ENCODE measurements at places on chromosomes 11 and 22.

GRCh38 chr11:72244060-72244360 lies at the start of gene PHOX2A:
PHOX2A (minus strand) TSS chr11:72244176; CDS start chr11:72244004, 172 bp downstream.
- DNase-seq: no peak

DNA sequence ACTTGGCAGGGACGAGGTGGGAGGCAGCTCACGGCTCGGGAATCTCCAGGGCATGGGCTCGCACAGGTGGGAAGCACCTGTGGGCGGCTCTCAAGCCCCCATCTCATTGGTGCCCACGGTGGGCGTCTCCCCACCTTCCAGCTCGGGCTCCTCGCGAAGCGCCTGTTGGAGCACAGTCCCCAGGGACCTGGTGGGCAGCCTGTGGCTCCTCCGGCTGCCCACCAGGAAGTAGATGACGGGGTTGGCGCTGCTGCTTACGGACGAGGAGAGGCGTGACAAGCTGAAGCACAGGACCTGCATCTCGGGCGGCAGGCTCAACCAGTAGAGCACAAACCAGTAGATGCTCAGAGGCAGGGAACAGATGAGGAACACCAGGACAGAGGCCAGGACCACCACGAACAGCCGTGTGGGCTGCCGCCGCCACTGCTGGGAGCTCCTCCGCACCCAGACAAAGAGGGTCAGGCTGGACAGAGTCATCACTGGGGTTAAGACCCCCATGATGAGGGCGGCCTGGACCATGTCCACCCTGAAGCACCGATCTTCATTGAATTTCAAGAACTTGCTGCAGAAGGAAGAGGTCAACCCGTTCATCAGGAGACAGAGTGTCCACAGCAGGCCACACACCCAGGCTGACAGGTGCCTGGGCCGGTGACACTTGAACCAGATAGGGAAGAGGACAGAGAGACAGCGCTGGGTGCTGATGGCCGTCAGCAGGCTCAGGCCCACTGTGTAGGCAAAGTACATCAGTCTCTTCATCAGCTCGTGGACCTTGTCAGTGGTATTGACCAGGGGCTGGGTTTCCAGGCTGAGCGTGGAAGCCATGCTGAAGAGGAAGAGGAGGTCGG lies 633 bp downstream of the MRGPRD start:
- no peak for DNase-seq

DNA sequence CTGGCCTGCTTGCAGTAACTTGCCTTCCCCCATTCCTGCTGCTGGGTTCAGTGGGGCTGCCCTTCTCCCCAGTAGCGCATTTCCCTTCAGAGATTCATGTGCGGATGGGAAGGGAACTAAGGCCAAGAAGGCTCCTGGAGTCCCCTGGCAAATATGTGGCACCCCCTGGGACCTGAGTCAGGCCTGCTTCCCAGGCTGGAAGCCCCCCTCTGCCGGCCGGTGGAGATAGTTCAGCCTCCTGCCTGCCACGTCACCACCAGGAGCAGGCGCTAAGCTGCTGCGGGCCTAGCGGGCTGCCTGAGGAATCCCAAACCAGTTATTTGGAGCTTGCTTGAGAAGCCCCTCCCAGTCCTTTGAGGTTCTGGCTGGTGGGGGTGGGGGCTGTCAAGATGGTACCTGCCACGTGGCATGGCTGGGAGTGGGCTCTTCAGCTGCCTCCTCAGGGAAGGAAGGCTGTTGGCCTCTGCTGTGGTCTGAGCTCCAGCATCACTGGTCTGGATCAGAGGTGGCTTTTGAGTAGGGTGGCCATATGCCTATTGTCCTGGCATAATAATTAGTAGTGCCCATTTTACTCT lies 2.0 kb downstream of the SERPINH1 start:
- no peak for DNase-seq

DNA sequence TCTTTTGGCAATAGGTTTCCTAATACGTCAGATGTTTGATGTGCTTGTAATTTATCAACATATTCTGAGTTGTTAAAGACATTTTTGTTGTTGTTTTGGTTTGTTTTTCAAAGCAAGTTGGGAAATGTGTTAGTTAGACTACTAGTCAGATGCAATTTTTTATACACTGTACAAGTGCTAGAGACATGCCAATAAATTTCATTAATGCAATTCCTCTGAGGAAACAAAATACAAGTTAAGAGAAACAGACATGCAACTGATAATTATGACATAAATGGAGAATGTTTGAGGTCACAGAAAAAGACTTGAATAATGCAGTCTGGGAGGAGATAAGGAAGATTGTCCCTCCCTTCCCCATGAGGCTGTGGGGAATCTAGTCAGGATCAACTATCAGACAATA lies 5.9 kb downstream of the OR51T1 start:
- DNase-seq: no peak

DNA sequence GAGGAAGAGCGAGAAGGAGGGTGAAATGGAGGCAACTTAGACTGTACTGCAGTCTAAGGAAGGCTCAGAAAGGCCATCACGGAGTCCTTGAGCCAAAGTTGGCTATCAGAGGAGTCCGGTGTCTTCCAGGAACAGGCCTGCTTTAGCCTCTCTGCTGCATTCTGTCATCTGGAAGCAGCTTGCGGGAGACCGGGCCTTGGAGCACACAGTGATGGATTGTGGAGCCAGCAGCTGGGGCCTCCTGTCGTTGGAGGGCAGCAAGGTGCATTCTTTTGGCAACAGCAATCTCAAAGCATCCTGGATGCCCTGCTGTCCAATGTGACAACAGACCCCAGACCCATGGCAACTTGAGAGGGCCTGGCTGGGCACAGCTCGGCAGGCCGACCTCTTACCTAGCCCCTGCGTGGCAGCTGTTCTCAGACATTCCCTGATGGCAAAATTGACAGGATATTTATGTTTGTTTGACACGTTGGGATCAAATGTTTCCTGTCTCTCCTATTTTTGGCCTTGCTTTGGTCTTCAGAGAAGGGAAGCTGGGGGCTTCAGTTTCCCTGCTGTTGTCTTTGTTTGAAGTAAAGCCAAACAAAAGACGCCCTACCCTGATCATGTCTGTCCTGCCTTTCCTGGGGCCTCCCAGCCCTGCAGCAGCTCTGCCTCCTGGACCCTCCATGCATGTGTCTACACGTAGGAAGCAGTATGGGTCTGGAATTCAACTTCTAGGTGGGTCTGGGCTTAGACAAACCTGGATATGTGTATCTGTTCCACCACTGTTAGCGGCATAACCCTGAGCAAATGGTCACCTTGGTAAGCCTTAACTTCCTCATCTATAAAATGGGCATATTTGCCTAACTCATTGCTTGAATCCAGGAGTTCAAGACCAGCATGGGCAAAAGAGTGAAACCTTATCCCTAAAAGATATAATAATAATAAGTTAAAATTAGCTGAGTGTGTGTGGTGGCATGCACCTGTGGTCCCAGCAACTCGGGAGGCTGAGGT lies 43.9 kb upstream of the LMO2 start:
- DNase-seq: no peak

DNA sequence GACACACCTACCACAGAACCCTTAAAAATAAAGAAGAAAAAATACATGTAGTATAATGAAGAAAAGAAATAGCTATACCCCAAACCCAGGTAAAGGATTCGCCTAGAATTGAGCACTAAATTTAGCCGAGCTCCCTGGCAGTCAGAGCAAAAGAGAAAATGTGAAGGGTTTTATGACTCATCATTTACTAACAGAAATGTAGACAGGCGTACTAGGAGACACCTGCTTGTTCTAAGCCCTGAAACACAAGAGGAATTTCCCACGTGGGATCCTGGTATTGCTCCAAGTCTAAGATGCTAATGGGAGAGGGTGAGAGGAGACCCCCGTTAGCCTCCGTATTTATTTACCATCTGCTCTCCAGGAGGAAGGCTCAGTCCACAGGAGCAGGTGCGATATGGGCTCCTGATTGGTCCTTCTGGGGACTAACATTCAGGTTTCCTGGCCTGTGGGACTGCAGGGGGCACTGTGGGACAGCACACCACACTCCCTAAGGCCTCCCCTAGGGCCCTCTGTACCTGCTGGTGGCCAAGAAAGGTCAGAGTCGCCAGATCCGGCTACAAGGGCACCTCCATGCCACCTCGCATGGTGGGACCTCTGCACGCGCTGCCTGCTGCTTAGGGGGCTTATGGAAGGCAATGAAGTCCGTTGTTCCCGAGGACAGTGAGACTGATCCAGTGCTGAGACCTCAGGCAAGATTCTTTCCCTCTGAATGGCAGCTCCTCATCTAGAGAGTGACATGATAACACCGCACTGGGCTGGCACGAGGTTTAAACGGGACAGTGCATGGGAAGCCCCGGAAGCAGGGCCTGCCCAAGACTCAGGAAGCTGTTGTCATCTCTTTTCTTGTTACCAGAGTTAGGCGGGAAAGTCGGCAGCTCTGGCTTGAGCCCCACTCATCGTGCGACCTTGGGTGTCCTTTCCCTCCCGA lies 25.8 kb downstream of the KCNC1 start:
- DNase-seq: no peak

DNA sequence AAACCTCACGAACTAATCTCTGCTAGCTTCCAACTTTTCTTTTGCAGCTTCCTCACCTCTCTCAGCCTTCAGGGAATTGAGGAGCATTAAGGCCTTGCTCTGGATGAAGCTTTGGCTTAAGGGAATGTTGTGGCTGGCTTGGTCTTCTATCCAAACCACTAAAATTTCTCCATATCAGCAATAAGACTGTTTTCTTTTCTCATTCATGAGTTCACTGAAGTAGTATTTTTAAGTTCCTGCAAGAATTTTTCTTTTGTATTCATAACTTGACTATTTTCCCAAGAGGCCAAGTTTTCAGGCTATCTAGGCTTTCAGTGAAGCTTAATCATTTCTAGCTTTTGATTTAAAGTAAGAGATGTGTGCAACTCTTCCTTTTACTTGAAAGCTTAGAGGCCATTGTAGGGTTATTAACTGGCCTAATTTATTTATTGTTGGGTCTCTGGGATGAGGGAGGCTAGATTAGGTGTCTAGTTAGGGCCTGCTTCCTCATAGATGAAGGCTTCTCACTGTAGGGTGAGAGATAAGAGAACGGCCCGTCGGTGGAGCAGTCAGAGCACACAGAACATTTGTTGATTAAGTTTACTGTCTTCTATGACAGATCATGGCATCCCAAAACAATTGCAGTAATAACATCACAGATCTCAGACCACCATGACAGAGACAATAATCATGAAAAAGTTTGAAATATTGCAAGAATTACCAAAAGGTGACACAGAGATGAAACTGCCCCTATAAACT lies 33.2 kb downstream of the CSF2RB start:
- DNase-seq: no peak

DNA sequence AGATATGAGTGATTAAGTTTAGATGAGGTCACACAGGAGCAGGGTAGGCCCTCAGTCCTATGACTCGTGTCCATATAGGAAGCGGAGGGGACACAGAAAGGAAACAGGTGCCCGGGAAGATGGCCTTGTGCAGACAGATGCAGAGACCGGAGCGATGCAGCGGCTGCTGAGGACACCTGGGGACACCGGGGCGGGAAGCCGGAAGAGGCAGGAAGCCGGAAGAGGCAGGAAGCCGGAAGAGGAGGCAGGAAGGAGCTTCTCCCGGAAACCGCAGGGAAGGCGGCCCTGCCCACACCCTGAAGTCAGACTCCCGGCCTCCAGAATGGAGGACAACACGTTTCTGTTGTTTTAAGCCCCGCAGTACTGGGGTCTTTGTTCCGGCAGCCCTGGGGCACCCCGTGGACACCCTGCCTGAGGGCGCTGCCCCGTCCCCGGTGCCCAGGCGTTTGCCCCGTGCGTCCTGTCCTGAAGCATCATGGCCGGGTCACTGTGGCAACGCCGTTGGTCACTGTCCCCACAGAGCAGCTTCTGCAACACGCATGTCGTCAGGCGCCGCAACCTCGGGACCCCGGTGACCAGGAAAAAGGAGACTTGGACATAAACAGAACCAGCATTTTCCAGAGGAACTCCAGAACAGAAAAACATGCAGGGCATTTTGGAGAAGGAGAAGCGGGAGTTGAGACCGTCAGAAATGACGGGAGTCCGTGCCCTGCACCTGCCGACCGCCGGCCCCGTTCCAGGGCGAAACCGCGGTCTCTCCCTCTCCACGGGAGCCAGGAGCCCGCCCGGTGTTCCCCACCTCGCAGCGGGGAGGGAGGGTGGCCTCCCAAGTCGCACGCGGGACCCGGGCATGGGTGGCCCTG lies 103.4 kb downstream of the BRD1 start:
- peak; percentile 55 for DNase-seq

GRCh38 chr11:73230931-73231330 lies 12.8 kb downstream of the P2RY2 start:
- no peak for DNase-seq

DNA sequence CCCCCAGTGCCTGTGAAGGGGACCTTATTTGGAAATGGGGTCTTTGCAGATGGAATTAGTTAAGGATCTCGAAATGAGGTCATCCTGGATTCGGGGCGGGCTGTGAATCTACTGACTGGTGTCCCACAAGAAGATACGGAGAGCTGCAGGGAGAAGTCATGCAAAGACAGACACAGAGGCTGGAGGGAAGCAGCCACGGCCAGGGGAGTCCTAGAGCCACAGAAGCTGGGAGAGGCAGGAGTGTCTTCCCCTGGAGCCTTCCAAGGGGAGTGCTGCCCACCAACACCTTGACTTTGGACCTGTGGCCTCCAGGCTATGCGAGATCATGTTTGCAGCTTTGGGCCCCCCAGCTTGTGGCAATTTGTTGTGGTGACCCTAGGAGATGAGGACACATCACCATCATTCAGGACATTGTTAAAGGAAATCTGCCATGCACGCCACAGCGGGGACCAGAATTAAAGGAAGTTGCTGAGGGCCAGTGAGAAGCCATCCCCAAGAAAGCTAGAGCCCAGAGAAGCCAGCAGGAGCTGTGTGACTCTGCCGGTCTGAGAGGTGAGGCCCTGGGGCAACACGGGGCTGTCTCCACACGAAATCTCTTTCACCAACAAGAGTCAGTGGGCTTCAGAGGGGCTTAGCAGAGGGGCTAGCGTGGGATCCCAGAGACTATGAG lies 434.7 kb downstream of the BRD1 start:
- DNase-seq: no peak

DNA sequence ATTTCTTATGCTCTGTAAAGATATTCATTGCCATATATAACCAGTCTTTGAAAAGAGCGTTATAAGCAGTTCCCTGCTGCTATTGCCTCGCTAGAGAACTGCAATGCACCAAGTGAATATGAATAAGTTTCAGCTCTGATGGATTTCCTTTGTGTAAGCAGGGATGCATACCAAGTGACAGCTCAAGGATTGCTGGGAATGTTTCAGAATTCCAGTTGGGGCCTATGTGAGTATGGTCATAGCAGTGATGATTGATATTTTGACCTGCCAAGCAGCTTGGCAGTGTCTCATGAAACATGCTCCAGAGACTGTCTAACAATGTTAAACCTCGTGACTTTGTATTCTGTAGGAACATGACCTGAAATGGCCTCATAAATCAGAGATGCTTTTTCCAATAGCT lies 312.6 kb downstream of the C11orf87 start:
- DNase-seq: no peak

GRCh38 chr22:44677871-44678555 lies 24.0 kb upstream of the PRR5 start:
- no peak for DNase-seq

GRCh38 chr11:43101113-43101512 lies 210.7 kb upstream of the API5 start:
- no peak for DNase-seq

DNA sequence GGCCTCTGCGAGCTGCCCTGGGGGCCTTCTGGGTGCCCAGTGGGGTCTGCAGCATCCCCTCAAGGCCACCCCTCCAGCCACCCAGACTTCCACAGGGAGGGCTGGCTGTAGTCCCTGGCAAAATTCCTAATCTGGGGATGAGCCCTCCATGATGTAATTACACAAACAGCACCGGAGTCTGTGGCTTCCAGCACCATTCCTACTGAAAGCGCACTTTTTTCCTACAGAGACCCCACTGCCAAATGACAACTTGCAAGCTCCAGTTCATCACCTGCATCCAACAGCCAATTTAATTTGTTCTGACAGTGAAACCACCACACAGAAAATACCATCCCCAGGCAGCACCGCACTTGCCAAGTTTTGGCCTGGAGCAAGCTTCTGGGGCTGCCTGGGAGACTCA lies 70.4 kb downstream of the TRMU start:
- no peak for DNase-seq

Measured in activated CD4-positive, CD25-positive, alpha-beta regulatory T cell treated with anti-CD3 and anti-CD28 coated beads, Interleukin-2, amount 50 U/mL, for 72 hours (primary cell).